ENCODE measurements at places on chromosomes 7 and 10.
A peak's percentile ranks its signal among the peaks of the same experiment; 100 is the strongest.

DNA sequence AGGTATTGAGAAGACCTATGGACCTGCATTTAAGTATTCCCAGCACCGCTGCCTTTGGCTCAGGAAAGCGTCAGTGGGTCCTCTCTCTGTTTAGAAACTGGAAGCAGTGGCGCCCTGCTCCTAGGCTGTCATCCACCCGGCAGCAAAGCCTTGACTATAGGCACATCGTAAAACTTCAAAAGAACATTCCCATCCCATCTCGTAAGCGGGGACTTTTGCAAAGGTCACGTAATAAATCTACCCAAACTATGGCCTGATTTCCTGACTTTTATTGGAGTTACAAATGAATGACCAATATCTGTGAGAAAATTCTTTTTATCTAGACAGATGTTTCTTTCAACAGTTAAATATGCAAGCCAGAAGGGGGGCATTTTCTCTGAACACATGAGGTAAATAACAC lies 115.8 kb upstream of the TCERG1L start:
- no peak for DNase-seq

- DNase-seq = no peak
Measured at GRCh38 chr7:130966246-130967009, 232.4 kb upstream of the KLF14 start.

DNA sequence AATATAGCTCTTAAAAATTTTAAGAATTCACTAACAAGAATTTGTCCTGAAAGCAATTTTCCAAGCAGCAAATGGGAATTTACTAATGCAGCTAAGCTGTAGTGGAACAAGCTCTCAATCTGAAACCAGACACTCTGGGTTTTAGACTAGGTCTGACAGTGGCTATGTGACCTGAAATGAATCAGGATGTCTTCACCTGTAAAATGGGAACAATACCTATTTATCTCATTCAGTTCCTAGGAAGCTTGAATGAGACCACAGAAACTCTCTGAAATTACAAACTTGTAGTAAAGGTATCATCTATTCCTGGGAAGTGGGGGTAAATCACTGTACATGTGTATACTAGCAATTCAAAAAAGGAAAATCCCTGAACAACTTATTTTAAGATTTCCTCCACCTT lies 1.2 kb downstream of the DNAJC2 start:
- no peak for DNase-seq

DNA sequence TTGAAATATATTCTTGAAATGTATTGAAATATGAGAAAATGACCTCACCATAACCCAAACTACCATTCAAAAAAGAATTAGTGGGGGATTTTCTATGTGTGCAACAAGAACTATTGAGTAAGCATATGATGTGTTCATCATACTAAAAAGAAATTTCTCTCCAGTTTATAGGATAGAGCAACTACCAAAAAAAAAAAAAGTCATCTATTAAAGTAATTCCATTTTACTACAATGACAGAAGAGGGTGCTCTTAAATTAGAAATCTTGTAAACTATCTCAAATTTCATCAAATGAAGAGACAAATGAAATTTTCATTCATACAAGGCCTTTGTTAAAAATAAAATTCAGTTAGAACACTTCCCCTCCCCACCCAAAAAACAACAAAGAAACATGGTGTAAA lies 195.4 kb upstream of the PLXDC2 start:
- DNase-seq = no peak

- no peak for DNase-seq
Measured at GRCh38 chr10:44263771-44264170, 121.1 kb downstream of the CXCL12 start.

GRCh38 chr7:134084488-134085144 lies 42.5 kb upstream of the LRGUK start:
- peak; percentile 64 for DNase-seq

- no peak for DNase-seq
Measured at GRCh38 chr10:129951101-129951969, 12.7 kb downstream of the EBF3 start.

DNA sequence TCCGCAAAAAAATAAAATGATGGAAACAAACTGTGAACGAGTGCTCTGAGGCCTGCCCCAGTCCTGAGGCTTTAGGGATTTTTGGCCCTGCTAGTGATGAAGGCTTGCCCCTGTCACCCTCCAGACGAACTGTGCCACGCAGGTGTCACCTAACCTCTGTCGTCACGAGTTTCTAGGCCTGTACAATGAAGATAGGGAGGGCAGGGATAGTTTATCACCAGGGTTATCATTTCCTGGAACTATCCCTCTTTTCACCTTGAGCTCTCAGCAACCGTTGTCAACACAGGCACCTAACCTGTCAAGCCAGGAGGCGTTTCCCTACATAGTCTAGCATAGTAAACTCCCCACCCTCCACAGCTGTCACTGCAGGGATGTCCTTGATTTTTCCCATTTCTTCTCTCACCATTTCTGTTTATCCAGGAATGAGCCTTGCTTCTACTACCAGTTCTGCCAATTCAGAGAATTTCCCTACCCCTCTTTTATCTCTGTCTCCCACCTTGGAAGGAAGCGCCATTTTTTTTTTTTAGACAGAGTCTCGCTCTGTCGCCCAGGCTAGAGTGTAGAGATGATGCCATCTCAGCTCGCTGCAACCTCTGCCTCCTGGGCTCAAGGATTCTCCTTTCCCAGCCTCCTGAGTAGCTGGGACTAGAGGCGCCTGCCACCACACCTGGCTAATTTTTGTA lies 2.2 kb upstream of the ACHE start:
- no peak for DNase-seq

- no peak for DNase-seq
Measured at GRCh38 chr10:8182806-8183205, 128.3 kb downstream of the GATA3 start.

GRCh38 chr10:52526251-52526823 lies 212.3 kb downstream of the DKK1 start:
- no peak for DNase-seq

DNA sequence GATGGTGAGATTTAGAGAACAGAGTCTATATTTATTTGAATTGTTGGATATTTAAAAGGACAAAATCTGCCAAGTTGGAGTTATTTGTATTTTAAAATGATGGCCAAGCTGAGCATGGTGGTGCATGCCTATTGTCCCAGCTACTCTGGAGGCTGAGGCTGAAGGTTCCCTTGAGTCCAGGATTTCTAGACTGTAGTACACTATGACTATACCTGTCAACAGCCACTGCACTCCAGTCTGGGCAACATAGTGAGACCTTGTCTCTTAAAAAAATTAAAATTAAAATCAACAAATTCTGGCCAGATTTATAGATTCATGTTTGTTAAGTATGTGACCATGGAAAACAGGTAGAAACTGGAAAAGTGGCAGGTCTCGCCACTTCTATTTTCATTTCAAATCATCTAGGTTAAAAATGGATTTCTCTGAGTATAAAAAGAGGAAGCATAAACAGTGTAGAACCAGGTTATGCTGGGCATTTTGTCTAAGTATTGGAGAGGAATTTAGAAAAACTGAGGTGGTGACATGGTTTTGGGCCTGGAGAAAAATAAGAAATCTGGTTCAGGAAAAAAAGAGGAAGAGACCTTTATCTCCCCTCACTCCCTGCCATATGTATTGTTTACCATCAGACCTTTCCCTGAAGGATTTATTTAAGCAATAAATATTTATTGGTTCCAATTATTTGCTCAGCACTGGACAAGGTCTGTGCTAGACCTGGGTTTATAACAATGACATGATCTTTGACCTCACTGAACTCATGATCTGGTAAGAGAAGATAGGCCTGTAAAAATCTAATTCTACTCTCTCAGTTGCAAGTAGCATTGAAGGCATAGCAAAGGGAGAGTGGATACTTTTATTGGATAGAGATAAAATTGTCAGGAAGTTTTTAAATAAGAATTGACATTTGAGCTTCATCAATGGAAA lies 134.2 kb downstream of the TSPAN12 start:
- no peak for DNase-seq

DNA sequence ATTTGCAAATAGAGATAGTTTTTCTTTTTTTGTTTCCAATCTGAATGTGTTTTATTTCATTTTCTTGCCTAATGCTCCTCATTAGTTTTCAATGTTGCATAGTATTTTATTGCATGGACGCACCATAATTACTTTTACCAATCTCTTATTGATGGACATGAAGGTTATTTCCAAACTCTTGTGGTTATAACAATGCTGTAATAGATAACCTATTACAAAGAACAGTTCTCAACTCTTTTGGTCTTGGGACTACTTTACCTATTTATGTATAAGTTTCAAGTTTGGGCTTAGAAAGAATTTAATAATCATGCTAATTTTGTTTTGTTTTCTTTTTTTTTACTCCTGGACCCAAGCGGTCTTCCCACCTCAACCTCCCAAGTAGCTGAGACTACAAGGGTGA lies 7.0 kb downstream of the SHLD2 start:
- DNase-seq = no peak

DNA sequence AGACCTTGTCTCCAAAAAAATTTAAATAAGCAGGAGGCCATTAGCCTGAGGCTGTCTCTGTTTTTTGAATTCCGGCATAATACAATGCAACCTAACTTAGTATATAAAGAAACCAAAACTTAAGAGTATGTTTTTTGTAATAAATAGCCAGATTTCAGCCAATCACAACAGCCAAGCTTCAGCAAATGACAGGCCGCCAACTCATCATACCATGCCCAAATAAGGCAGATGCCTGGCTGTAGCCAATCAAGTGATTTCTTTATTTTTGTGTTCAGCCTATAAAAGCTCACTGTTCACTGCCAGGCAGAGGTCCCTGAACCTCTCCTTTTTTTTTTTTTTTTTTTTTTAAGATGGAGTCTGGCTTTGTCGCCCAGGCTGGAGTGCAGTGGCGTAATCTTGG lies 12.7 kb upstream of the PURB start:
- DNase-seq = no peak

DNA sequence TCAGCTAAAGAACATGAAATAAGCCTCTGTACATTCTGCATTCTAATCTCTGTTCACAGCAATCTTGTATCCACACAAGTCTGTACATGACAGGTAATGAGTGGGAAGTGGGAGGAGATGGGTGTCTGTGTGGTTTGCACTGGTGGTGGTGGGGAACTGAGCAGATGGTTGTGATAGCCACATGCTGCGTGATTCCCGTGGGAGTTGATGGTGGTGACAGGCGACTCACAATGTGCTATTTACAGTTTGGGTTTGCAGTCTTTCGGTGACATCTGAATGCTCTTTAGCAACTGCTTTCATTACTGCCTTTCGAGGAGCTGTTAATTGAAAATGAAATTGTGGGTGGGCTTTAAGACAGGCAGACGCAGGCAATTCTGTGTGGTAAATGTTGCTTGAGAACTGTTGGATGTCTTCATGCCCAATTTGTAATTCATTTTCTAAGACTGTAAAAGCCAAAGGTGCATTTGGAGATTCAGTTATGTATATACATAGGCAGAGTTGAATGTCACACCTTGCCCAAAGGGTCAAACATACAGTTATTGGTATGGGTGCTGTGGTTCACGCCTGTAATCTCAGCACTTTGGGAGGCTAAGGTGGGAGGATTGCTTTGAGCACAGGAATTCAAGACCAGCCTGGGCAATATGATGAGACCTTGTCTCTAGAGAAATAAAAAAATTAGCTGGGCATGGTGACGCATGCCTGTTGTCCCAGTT lies 308.2 kb downstream of the AUTS2 start:
- no peak for DNase-seq

DNA sequence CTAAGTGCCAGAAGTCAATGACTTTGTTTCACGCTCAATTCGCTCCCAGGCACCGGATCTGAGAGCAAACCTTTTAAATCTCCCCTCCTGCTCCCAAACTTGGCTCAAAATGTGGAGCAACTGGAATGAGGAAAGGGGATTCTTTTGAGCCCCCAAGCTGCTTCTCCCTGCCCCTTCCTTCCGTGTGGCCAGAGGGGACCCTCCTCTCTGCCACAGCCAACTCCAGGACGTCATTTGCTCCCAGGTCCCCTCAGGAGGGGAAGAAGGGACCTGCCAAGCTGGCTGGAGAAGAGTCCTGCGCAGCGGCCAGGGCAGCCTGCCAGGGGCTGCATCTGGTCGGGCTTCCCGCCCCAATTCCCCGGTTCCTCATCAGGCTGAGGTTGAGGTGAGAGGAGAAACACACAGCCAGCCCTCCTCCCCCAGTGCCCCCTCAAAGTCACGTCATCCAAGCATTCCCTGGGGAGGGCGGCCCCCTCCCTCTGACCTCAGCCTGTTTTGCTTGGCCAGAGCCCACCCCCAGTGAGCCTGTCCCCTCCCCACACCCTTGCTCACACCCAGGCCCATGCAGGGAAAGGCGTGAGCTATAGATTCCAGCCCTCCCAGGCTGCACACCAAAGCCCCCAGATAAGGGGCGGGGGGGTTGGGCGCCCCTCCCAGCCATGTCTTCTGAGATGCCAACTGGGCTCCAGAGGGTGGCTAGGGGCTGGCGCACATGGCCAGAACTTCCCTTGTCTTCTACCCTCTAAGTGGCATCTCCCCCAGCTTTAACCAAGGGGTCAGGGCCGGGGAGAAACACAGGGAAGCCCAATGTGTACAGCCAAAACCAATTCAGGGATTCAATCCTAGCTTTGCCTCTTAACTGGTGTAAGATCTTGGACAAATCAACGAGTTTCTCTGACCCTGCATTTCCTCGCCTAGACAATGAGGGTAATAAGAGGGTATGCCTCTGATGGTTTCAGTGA lies 35.0 kb downstream of the SH3PXD2A start:
- no peak for DNase-seq

- no peak for DNase-seq
Measured at GRCh38 chr10:36141856-36142560, 499.9 kb upstream of the FZD8 start.

- DNase-seq = no peak
Measured at GRCh38 chr7:77799078-77799964, 748 bp downstream of the PHTF2 start.

DNA sequence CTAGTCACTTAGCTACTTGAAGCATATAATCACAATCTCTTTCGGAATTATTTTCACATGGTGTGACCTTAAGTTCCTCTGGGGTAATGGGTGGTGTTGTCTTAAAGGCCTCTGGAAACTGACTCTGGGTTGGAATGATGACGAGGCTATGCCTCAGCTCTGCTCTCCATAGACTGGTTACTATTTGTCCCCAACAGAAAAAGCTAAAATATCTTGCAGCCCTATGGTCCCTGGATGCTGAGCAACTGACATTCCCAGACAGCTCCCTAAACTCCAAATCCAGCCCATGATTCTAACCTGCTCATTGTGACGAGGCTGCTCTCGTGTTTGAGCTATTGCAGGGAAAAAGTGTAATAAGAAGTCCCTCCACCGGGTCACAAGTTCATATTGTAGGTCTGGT lies 51.6 kb downstream of the HBP1 start:
- no peak for DNase-seq

- no peak for DNase-seq
Measured at GRCh38 chr10:13206546-13207443, 27.4 kb downstream of the UCMA start.

GRCh38 chr10:10657139-10657760 lies 360.4 kb upstream of the CELF2 start:
- no peak for DNase-seq

DNA sequence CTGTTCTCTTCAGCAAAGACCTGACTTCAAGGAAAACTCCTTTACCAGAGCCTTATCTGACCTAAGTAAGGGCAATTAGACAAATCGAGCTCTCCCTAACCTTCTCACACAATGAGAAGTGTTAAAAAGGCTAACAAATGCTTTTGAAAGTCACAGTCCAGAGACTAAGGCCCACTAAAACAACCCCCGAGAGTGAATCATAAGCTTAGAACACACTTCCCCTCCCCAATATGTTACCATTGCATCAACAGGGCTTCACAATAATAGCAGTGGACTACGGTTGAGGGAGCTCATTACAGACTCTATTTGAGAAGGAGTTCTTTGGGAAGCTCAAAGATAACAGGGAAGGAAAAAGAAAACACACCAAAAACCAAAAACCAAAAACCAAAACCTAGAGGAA lies 28.6 kb upstream of the ZEB1 start:
- DNase-seq = no peak

Measured in esophagus muscularis mucosa (tissue), 4 donors.